Bronchial smooth muscle cell (primary cell): ENCODE measurements at places on chromosomes 16 and 17. TPM values are rescaled to one million over a fixed set of nuclear protein-coding genes. Genes with fewer than 3 reads are reported as not detected.

PARN gene
- total RNA-seq = 18.8 and 24.9 TPM in 2 replicates

CISD3 gene
- total RNA-seq = 2.3 and 3.8 TPM in 2 replicates

SPIRE2 gene
- 1.5 and 1.6 TPM in 2 replicates for total RNA-seq

FBXW10 gene
- under 0.01 TPM in 2 replicates for total RNA-seq

ZNF624 gene
- 4.2 and 4.9 TPM in 2 replicates for total RNA-seq

SHCBP1 gene
- 1.5 and 5.7 TPM in 2 replicates for total RNA-seq

HBA2 gene
- not detected in 2 replicates for total RNA-seq

C16orf90 gene
- total RNA-seq = not detected in 2 replicates

UNK gene
- 11.4 and 12.3 TPM in 2 replicates for total RNA-seq

PPL gene
- total RNA-seq = 33.4 and 46.3 TPM in 2 replicates

ARHGAP44 gene
- 0.95 and 1.0 TPM in 2 replicates for total RNA-seq

CD300LB gene
- not detected in 2 replicates for total RNA-seq

PPP1R1B gene
- 0.32 and 6.3 TPM in 2 replicates for total RNA-seq

LLGL1 gene
- total RNA-seq = 37.0 and 42.1 TPM in 2 replicates
